ENCODE measurements at places on chromosomes 12 and 14.

GRCh38 chr14:91095178-91095577 lies 18.7 kb upstream of the DGLUCY start:
- DNase-seq: no peak

GRCh38 chr12:26121323-26122060 lies 3.3 kb downstream of the BHLHE41 start:
- DNase-seq: no peak

DNA sequence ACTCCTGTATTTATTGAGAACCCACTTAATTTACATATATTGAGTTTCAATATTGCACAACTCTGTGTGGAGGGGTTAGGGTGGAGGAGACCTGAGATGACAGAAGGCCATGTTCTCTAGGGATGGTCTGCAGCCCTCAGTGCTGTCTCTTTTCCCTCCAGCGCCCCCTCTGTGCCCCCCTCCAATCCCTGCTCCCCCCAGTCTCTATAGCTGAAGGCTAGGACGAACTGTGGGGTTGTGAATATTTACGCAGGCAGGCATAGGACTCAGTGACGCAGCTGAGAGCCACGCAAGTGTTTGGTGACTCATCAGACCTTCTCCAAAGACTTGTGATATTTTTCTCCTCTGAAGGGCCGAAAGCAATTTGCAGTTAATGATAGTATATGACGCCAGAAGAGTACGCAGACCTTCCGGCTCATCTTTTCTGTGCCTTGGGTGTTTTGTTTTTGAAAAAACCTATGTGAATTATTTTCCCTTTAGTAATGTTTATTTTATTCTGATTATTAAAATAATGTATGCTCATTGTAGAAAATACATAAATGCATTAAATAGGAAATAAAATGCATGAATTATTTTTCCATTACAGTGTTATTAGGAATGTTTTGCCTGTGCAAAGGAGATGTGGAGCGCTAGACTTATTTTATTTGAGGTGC lies 85.3 kb downstream of the SLC25A47 start:
- no peak for DNase-seq

GRCh38 chr12:386651-387050 lies 2.5 kb downstream of the KDM5A start:
- no peak for DNase-seq

GRCh38 chr12:40286583-40286982 lies 61.8 kb downstream of the LRRK2 start:
- no peak for DNase-seq

GRCh38 chr12:92070864-92071445 lies 74.7 kb downstream of the BTG1 start:
- DNase-seq: no peak

DNA sequence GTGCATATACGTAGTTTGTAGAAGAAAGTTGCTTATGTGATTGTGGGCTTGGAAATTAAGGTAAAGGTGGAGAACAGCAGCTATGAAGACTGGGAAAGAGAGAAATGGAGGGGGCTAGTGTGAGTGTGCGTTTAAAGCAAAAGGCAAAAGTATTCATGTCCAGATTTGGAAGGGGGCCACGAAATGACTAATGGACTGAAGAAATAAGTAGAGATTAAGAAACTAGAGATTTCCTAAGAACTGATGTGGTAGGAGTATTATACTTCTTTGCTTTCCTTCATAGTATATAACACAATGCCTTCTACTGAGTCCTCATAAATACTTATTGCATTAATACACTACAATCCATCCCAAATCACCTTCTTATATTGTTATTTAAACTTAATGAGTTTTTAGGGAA lies 298.6 kb upstream of the NOVA1 start:
- no peak for DNase-seq

GRCh38 chr14:38243696-38244240 lies 12.1 kb downstream of the CLEC14A start:
- DNase-seq: no peak

DNA sequence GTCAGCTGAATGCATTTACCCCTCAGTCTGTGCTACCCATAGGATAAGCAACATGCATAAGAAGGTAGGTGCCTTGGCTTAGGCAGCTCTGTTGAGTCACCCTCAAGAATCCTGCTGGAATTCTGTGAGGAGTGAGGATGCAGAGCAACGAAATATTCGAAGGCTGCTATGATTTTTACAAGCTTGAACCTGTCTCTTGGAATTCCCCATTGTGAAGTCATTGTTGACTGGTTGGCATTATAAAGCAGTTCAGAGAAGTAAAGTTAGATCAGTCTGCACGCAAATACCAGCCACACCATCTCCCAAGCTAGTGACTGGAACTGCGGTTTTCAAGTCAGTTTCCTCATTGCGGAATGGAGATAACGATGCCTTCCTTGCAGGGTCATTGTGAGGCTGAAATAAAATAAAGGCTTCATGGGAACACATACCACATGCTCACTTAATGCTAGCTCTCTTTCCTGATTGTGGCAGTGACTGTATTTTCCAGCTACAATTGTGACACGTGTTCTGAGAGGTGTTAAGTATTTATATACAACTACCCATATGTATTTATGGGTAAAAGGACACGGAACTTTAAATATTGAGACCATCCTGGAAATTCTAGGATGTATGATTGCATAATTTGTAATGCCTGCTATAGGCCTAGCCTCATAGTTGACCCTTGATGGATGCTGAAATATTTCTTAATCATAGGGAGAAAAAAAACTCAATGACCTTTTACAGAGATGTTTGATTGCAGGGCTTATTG lies 96.7 kb downstream of the ETV6 start:
- no peak for DNase-seq

- no peak for DNase-seq
Measured at GRCh38 chr14:45253754-45254310, 830 bp upstream of the MIS18BP1 start.

- no peak for DNase-seq
Measured at GRCh38 chr12:118038137-118038536, 21.6 kb downstream of the RFC5 start.

DNA sequence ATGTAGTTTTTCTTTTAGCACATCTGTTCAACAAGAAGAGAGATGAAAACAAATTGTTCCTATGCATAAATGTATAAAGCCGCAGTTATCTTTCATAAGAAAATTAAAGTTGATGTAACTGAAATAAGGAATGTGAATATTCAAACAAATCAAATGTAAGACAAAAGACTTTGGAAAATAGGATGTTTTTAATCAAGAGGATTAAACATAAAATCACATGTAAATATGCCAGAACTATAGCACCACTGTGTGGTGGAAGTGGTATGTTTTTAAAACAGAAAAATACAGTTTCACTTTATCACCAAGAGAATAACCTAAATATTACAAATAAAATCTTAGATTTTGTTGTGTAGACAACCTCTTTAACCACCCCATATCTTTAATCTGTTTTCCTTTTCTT lies 40.4 kb downstream of the CAPS2 start:
- no peak for DNase-seq

DNA sequence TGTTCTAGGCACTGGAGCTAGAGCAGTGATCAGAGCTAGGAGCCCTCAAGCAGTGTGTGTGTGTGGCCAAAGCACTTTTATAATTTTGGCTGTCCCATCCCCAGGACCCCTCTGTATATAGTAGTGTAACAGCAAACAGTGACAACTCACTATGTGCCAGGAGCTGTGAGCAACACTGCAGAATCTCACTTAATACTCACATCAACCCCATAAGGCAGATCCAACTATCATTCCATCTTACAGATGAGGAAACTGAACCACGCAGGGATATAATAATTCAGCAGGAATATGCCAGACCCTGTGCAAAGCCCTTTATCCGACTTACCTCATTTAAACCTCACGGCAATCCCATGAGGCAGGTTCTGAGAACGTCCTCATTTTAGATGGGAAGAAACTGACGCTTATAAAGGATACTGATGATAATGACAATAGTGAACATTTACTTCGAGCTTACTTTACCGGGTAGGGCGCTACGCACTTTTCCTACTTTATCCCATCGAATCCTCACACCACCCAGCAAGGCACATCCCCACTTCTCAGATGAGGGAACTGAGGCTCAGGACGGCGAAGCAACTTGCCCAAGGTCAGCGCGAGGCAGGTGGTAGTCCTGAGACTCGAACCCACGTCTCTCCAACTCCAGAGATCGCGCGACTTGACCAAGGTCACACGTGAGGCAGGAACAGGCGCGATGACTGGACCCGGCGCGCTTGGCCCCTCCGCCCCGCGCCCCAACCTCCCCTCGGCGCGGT lies 687 bp downstream of the RAB35 start:
- peak; percentile 53 for DNase-seq

DNA sequence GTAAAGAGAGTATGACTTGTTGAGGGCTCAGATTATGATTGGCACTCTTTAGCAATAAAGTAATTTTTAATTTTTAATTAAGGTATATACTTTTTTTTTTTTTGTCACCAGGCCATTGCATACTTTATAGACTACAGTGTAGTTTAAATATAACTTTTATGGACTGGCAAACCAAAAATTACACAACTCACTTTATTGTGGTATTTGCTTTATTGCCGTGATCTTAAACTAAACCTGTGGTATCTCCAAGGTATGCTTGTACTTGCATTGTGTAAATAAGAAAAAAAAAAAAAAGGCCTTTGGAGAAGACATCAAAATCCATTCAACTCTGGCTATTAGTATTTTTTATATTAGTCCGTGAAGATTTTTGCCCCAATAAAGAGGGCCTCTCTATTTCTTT lies 646.7 kb upstream of the FOXG1 start:
- no peak for DNase-seq

DNA sequence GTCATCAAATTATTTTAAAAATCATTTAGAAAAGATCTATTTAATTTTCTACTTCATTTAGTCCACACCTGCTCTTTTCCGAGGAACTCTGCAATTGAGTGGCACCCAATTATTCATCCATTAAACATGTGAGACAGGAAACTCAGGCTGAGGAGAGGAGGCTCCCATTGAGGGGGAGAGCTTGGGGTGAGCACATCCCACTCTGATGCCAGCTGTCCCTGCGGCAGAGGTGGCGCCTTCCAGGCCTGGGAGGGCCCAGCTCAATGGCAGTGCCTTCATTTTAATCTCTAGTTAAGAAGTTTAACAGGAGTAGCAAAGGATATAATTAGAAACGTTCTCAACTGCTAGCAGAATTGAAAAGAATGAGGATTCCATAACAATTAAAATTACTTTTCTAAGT lies 92.0 kb downstream of the ITPR2 start:
- DNase-seq: no peak

DNA sequence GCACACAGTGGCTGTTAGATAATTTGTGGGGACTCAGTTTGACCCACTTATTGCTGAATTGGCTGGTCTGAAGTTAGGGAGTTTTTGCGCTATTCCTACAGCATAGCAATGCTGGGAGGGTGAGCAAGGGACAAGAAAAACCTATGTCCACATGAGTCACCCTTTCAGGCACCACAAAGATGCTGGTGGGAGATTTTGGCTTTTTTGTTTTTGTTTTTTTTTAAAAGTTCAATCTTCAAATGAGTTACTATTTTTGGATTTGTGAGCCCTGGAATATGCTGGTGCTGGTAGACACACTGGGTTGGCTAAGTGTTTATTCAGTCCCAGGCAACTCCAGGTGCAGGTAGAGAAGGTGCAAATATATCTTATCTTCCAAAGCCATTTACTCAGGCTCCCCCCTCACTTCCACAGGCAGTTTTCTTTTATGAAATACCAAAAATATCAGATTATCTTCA lies 143.4 kb downstream of the BTG1 start:
- no peak for DNase-seq

- DNase-seq: no peak
Measured at GRCh38 chr14:81940651-81941050, 407.0 kb upstream of the SEL1L start.

GRCh38 chr14:57389646-57390036 lies 745 bp upstream of the NAA30 start:
- peak; percentile 23 for DNase-seq

- no peak for DNase-seq
Measured at GRCh38 chr14:29603696-29604095, 324.0 kb downstream of the PRKD1 start.

DNA sequence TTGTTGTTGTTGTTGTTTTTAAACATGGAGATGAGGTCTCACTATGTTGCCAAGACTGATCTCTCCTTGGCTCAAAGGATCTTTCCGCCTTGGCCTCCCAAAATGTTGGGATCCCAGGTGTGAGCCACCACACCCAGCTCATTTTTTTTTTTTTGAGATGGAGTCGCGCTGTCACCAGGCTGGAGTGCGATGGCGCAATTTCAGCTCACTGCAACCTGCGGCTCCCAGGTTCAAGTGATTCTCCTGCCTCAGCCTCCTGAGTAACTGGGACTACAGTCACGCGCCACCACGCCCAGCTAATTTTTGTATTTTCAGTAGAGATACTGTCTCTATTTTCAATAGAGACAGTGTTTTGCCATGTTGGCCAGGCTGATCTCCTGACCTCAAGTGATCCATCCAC lies 4.9 kb upstream of the CLIP1 start:
- no peak for DNase-seq

DNA sequence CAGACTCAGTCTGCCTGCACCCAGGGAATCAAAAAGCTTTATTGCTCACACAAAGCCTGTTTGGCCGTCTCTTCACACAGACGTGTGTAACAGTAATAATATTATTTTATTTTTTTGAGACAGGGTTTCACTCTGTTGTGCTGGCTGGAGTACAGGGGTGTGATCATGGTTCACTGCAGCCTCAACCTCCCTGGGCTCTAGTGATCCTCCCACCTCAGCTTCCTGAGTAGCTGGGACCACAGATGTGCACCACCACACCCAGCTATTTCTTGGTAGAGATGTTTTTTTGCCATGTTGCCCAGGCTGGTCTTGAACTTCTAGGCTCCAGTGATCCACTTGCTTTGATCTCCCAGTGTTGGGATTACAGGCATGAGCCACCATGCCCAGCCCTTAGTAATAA lies 88.4 kb upstream of the DCD start:
- DNase-seq: peak; percentile 50

DNA sequence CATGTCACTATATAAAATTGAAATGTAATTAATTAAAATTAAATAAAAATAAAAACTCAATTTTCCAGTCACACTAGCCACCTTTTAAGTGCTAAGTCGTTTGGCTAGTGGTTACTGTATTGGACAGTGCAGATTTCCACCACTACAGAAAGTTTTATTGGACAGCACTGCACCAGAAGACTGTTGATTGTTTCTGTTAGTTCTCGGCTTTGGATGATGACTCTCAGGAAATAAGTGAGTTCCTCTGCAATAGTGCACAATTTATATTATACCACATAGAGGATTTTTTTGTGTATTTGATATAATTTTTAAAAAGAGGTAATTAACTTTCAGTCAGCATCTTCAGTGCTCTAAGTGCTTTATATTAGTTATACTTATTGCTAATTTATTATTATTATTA lies 52.7 kb downstream of the FAR2 start:
- no peak for DNase-seq

GRCh38 chr12:75977590-75977951 lies 54.0 kb downstream of the PHLDA1 start:
- DNase-seq: no peak

DNA sequence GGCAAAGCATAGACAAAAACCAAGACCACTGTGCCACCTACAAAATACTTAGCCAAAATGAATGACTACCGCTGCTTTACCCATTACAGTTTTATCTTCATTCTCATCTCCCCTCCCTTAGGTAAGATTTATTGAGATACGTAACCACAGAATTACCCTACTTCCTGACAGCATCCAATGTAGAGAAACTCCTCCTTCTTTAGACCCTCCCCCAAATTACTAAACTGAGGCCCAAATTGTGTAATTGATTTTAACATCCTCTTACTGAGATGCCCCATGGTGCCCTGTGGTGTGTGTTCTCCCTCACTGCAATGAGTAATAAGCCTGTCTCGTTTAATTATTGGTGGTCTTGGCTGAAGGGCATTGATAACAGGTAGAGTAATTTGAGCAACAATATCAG lies 19.1 kb downstream of the VRK1 start:
- no peak for DNase-seq
